ENCODE measurements at places on chromosomes 6 and 20. TPM values are rescaled to one million over a fixed set of nuclear protein-coding genes. Genes with fewer than 3 reads are reported as not detected.

DNA sequence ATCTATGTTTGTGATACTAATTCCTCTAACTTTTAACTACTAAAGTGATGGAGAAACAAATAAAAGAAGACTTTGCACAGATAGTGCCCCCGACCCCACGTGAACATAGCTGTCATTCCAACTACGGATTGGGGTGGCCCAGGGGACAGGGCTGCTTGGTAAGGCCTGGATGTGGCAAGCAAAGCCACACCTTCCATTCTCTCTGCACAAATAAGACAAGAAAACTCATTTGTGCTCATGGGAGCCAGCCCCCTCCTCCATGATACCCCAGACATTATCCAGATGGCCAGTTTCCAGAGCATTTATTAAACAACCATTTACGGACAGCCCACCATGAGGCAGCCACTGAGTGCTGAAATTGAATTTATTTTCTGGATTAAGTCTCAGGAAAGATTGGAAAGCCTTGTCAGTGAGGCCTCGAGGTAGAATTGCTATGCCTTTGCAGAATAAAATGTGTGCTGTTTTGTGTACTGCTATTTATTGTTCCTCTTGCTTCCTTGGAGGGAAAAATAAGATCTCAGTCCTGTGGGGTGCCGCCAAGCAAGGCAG, 151.2 kb downstream of the UNC5CL start:
- DNase-seq = no peak

DNA sequence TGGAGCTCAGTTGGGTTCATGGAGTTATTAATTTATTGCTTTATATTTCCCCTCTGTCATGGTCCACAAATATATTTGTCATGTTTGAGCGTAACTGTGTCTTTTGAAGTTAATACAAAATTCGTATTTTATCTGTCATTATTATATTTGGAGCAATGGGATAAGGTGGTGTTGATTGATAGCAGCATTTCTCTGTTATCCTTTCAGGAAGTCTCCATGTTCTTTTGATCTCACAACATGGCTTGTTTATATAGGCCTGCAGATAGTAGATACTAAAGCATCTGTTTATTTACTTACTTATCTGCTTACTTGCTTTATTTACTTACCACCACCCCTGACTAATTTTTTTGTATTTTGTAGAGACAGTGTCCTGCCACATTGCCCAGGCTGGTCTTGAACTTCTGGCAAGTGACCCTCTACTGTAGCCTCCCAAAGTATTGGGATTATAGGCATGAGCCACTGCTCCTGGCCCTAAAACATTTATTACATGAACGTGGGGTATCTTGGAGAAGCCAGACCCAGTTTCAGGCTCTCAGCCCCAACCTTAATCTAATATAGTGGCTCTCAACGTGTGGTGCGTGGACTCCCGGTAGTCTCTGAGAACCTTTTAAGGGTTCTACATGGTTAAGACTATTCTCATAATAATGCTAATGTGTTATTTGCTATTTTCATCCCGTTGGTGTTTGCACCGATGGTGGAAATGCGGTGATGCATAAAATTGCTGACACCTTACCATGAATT, 104.2 kb downstream of the NCOA3 start:
- no peak for DNase-seq

- no peak for DNase-seq
These were observed 32.3 kb downstream of the FOXP4 start for GRCh38 chr6:41578217-41579087.

GRCh38 chr6:33076406-33076934, 680 bp downstream of the HLA-DPB1 start:
- DNase-seq = no peak

GRCh38 chr6:53866226-53866625, 71.4 kb downstream of the LRRC1 start:
- DNase-seq = no peak

DNA sequence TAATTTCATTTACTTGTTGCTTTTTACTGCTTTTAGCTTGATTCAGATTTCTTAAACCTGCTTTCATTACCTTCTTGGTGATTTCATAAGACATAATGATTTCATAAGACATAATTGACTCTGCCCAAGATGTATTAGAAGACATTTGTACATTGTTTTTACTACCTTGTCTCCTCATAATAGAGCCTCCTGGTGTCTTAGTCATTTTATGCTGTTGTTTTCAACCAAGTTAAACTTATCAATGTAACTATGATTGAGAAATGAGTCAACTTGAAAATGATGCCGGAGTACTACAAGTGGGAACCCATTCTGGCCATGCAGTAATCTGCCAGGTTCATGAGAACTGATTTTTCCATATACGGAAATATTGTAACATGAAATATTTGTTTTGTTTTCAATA, 573.6 kb downstream of the MMUT start:
- DNase-seq = no peak

- no peak for DNase-seq
These were observed 98.7 kb downstream of the SHLD1 start for GRCh38 chr20:5848711-5849505.

DNA sequence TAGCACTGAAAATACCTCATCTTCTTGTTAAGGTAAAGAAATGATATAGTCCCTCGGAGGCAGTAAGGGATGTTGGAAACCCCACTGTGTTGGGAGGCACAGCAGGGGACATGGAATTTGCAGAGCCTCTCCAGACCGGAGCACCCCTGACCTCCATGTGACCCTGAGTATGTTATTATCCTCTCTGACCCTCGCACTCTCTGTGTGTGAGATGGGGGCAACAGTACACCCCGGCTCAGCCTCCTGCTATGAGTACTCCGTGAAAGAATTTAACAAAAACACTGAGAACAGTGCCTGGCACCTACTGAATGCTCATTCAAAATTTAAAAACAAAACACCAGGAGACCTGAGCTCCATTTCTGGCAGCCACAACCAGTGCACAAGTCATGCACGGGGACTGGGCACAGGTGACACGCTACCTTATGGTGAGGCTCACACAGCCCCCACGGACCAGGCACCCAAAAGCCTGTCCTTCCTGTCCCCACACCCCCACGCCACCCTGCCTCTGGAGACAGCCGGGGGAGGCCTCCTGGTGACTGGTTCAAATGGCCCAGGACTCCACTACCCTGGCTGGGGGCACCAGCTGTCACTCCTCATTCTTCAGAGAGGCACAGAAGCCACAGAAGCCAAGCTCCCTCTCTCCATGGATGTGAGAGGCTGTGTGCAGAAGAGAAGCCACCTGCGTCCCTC, 6.1 kb downstream of the NINL start:
- DNase-seq = no peak

DNA sequence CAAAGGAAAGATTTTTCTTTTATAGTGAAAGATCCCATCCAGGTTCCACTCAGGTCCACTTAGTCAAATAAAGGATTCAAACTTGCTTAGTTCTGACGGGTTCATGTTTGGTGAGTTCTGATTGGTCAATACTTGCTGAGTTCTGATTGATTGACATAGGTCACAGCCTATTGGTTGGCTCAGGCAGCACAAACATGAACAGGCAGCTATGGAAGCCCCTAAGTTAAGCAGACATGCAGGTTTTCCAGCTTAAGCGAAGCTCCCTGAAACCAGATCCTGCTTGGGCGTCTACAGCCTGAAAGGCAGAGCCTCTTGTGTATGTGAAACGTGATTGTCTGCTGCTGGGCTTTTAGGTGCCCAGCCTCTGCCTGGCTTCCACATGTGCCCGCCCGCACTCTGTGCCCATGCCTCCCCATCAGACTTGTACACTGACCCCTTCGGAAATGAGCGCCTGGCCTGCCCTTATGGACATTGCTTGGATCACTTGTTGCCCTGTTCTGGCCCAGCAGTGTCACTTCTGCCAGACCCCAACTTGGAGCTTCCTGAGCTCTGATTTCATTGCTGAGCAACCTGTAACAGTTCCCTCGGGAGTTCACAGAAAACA, 45.4 kb upstream of the ECI2 start:
- no peak for DNase-seq

- DNase-seq = no peak
These were observed 38.4 kb upstream of the BCAS1 start for GRCh38 chr20:54108817-54109216.

DNA sequence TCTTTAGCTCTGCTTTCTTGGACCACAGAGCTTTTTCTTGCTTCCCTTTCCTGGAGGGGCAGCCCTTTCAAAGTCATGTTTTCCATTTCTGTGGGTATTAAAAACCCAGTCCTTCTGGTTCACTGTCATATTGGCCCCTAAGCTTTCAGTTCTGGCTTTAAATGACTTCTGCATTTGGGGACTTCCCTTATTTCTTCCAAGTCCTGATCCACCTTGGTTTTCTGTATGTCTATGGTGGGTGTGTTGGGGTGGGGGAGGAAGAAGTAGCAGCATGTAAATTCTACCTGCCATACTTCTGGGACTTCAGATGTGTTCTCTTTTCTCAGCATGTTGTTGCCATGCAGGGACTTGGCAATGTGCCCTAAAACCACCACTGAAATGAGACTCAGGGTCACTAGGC, 77.1 kb upstream of the EMILIN3 start:
- no peak for DNase-seq

GRCh38 chr6:45736134-45736533, 279.5 kb downstream of the CLIC5 start:
- DNase-seq = no peak

DNA sequence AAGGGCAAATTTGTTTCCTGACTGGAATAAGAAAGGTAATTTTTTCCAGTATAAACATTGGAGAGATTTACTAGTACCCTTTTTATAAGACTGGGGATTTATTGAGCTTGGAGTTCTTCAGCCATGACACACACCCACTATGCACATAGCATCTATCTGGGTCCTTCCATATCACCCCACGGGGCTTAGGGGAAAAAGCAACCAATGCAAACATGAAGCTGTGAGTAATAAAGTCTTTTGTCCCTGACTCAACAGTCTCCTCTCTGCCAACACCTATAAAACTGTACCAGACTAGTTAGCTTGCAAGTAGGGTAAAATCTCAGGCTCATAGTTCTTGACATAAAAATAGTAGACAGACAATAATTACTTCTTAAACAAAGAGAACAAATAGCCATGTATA, 23.4 kb downstream of the COL21A1 start:
- no peak for DNase-seq

DNA sequence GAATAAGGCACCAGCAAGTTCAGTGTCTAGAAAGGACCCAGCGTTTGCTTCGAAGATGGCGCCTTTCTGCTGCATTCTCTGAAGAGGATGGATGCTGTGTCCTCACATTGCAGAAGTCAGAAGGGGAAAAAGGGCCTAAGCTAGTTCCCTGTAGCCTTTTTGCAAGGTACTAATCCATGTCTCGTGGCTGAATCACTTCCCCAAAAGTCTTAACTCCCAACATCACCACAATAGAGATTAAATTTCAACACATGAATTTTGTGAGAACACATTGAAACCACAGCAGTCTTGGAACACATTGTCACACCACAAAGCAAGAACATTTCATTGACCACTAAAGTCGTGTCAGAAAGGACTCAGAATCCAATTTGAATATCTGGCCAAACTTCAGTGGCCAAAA, 42.1 kb downstream of the KLHL31 start:
- DNase-seq = no peak

GRCh38 chr6:42520786-42521607, 42.8 kb upstream of the UBR2 start:
- no peak for DNase-seq

- DNase-seq = no peak
These were observed 49.9 kb downstream of the EBF4 start for GRCh38 chr20:2742431-2742830.

DNA sequence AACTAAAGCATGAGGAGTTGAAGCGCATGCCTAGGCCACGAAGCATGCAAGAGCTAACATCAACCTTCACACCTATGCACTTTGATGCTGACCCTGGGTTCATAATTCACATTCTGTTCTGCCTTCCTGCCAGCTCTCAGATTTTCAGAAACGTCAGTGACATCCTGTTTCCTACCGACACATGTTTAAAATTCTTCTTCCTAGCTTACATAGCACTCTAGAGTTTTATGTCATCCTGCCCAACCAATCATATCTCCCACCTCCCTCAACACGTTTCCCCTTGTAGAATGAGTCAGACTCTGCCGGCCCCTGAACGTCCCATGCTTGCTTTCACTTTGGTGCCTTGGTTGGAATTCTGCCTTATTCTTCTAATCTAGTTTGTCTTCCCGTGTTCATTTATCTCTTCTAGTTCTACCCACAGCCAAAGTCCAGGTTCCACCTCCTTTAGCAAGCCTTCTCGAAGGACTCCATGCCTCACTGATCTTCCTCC, 97.2 kb upstream of the MAP7 start:
- DNase-seq = no peak

DNA sequence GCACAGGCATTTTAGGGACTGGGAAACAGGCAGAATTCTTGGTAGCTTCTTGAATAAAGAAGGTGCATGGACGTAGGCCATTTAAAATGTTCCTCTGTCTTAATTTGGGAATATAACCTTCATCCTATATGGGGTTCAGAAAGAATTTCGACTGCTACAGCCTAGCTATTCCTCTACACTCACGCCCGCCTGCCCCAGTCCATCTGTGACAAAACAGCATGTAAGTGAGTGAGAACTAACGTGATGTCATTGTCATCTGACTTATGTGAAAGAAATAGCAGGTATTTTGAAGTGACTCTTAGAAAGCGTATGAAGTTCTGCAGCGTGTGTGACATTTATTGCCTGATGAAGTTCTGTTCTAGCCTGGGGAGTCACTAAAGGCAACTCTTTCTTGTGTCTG, 52.2 kb upstream of the SLC22A1 start:
- DNase-seq = no peak

DNA sequence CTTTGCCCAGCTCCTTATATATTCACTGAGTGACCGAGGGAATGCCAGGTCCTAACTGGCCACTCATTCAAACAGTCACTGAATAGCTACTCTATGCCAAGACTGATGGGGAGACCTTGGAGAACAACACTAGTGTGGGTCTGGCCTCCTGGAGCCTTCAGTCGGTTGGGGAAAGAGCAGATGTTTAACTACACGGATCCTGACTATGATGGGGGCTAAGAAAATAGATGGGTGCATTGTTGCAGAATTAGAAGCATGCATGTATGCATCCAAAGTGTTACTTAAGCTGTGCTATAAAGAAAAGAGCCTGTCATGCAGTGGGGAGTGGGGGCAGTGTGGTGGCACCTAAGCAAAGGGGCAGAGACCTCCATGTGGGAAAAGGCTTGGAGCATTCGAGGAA, 6.5 kb downstream of the FKBP1A start:
- DNase-seq = no peak

MATN4 gene
- total RNA-seq = not detected

KCNQ2 gene
- total RNA-seq = 0.52 TPM

OPN5 gene
- total RNA-seq = 0.17 TPM

KCNK16 gene
- not detected for total RNA-seq

CYP39A1 gene
- total RNA-seq = 5.9 TPM

LY6G6C gene
- total RNA-seq = not detected

TTBK1 gene
- total RNA-seq = 0.15 TPM

RGS17 gene
- 0.05 TPM for total RNA-seq

IL20RA gene
- total RNA-seq = 7.2 TPM

TMEM244 gene
- not detected for total RNA-seq

BEND3 gene
- total RNA-seq = 1.2 TPM

SAMHD1 gene
- 42.5 TPM for total RNA-seq

Data from left ventricle myocardium superior (tissue), 1 donor.